ENCODE measurements at places on chromosomes 16 and 17. TPM values are rescaled to one million over a fixed set of nuclear protein-coding genes. Genes with fewer than 3 reads are reported as not detected.

HSD11B2 gene
- 6.8 TPM for total RNA-seq

FBXL16 gene
- 7.4 TPM for total RNA-seq

TEKT5 gene
- total RNA-seq = 0.34 TPM

SGCA gene
- 18.2 TPM for total RNA-seq

VMO1 gene
- 2.1 TPM for total RNA-seq

TSR1 gene
- total RNA-seq = 24.1 TPM

RPL38 gene
- total RNA-seq = 1,416 TPM

CARD14 gene
- total RNA-seq = 1.5 TPM

CETP gene
- 0.71 TPM for total RNA-seq

TBX4 gene
- 53.7 TPM for total RNA-seq

LAT gene
- total RNA-seq = 2.9 TPM

SKAP1 gene
- total RNA-seq = 3.3 TPM
